ENCODE measurements at places on chromosomes 2 and 18. TPM values are rescaled to one million over a fixed set of nuclear protein-coding genes. Genes with fewer than 3 reads are reported as not detected.
A peak's percentile ranks its signal among the peaks of the same experiment; 100 is the strongest.

GRCh38 chr2:145110668-145111356, 590.9 kb upstream of the ZEB2 start:
- peak; percentile 36 for DNase-seq

- DNase-seq = peak; percentile 64
Measured at GRCh38 chr2:142130111-142131009, 456 bp downstream of the LRP1B start.

DNA sequence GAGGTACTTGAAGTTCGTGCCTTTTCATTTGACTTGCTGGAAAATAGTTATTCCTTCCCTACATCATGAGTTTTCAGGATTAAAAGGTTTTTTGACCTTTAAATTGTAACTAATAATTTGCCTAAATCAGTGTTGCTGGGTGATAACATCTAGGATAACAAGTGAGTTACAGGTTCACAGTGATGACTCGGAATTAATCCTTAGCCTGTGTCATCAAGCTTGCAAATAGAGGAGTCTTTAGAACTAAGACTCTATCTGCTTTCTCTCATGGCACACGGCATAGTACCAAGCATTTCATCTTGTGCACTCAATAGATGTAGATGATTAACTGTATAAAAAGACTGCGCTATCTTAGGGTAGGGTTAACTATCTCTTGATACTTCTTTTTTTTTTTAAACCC, 79.5 kb downstream of the CAMKMT start:
- no peak for DNase-seq

GRCh38 chr2:145374165-145374564, 854.2 kb upstream of the ZEB2 start:
- DNase-seq = no peak

CRYGD gene
- not detected for total RNA-seq
